Globus pallidus (tissue), 1 donor: ENCODE measurements at places on chromosomes 2 and 18.

- DNase-seq: no peak
Measured at GRCh38 chr2:54999182-54999581, 51.1 kb downstream of the RTN4 start.

DNA sequence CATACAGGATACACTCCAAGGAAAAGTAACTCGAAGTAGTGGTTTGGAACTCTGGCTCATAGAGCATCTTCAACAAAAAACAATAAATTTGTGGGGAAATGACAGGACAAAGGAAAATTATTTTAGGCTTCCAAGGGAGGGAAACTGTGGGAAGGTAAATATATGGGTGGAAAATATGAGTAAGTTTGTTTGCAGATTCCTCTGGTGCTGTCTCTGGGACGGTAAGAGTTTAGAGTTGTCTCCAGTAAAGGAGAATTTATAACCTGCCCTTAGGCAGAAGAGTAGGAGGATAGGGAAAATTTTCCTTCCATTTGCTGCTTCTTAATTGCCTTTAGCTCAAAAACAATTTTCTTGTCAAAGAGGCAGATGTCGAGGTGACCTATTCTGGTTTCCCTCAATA is 19.3 kb downstream of the HNMT start:
- DNase-seq: no peak

- no peak for DNase-seq
Measured at GRCh38 chr2:19819097-19820065, 82.4 kb downstream of the TTC32 start.

- DNase-seq: no peak
Measured at GRCh38 chr2:70380621-70381020, 78.8 kb upstream of the FAM136A start.

DNA sequence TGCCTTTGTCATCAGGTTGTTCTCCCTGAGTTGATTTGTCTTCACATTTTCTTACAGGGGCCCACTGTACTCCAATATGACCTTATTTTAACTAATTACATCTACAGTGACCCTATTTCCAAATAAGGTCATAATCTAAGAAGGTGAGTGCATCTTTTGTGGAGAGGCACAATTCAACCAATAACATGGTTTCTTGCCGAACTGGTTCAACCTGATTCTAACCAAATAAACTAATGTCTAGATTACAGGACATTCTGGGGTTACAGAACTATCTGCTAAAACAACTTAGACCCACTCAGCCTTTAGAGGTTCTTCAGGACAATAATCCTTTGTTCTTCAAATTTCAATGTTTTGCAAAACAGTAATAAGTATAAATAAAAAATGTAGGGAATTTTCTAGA is 496.5 kb upstream of the SOX11 start:
- DNase-seq: no peak

DNA sequence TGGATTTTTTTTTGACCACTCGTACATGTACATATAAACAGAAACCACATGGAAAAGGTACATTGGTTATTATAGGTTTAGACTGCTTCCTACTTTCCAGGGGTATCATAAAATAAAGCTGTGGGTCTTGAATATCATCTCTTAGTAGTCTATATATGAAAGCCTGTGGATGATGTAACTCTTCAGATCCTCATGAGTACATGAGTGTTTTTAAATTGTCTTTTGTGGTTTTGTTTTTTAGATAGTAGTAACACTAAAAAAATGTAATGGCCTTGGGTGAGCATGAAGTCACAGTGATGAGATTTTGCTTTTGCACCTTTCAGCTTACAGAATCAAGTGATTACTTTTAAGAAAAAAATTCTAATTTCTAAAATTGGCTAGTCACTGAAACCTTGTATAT is 80.2 kb downstream of the RAB3GAP1 start:
- no peak for DNase-seq

GRCh38 chr18:74582642-74583041 is 15.0 kb upstream of the ZNF407 start:
- no peak for DNase-seq
